Left lung (tissue), 14 donors: ENCODE measurements at places on chromosomes 16 and 17.
A peak's percentile ranks its signal among the peaks of the same experiment; 100 is the strongest.

DNA sequence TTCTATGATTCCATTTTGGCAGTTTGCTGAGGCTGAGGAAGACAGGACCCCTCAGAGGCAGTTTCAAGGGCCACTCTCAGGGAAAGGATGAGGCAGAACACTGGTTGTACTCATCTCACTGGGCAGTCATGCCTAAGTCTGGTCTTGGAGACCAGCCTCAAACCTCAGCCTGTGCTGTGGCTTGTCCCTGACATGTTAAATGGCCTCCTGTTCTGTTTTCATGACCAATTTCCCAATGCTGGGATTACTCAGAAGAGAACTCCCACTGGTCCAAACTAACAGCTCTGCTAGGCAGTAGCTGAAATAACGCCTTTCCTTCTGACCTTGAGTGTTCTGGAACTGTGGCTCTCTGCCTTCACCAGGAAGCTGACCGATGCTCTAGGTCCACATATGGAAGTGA, 8.4 kb upstream of the SPDYE4 start:
- DNase-seq, result no peak

DNA sequence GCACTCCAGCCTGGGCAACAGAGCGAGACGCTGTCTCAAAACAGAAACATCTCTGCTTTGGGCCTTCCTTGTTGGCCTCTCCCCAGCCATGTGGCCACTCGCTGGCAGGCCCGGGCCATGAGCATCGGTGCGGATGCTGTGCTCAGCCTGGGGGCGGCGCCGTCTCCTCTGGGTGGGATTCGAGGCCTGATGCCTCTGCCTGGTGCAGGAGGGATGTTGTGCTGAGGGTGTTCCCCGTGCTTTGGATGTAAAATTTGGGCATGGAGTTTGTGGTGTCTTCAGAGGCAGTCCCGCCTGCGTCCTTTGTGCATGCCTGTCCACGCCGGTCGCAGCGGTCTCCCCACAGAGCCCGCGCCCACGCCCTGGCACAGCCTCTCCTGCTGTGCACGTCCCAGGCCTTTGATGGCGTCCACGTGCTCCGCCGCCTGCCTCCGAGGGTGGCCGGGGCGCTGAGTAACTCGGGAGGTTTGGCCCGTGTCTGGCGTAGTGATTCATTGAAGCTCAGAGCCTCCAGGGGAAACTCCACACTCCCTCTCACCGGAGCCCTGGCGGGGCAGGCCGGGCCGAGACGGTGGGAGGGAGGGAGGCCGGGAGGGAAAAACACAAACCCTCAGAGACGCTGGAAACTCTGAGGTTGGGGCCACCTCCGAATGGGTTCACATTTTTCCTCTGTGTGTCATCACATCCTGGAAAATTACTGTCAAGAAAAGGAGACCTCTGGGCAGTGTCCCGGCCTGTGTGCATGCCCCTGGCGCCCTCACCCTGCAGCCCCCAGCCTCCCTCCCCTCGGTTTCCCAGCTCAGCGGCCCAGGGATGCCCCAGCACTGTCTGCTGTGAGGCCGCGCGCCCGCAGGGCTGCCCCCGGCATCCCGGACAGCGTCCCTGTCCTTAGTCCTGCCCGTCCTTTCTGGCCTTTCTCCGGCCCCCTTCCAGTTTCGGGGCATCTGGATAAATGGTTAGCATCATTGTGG, 19.0 kb downstream of the CENPX start:
- no peak for DNase-seq

DNA sequence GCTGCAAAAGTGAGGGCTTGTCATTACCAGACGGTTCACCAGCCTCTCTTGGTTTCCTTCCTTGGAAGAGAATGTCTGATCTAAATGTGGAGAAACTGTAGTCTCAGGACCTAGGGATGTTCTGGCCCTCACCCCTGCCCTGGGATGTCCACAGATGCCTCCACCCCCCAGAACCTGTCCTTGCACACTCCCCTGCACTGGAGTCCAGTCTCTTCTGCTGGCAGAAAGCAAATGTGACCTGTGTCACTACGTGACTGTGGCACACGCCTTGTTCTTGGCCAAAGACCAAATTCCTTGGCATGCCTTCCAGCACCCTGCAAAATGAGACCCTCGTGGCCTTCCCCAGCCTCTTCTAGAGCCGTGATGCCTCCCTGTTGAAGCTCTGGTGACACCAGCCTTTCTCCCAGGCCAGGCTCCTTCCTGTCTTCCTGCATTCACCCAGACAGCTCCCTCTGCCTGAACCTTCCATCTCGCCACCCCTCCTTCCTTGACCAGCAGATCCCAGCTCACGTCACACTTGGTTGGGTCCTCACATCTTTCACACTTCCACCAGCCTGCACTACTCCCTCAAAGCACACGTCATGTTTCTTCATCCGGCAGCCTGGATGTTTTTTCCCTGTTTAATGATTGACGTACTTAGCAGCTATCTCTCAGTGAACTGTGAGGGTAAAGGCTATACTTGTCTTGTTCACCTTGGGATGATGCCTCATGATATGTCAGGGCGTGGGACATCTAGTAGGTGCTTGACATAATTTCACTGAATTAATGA, 4.3 kb downstream of the ZNF768 start:
- DNase-seq, result no peak

DNA sequence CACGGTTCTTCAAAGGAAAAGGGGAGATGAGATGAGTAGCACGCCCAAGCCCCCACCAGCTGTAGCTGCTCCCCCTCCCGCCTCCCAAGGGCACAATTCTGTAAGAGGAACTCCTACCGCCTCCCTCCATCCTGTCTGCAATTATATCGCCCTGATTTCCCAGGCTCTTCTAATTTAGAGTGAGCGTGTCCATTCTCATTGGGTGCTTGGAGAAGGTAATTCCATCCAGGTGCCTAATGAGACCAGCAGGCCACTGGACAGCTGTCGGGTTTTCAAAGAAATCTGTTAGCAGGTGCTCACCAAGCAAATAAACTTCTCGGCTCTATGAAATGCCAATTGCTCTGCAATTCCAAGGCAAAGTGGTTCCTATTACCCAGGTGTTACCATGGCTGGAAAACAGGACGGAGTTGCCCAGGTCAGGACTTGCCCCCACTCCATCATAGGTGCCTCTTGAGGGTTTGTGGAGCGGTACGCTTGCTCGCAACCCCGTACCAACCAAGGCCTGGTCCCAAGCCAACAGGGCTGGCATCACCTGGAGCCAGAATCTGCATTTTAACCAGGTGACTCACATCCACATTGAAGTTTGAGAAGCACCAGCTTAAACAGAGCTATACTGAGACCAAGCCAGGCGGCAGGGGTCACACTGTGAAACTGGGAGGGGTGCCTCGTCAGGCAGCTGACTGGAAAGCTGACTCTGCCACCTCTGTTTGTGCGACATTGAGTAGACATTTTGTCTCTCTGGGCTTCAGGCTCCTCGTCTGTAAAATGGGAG, 16.5 kb upstream of the MEAK7 start:
- DNase-seq, result no peak

- no peak for DNase-seq
These were observed 40.7 kb downstream of the CUEDC1 start for GRCh38 chr17:57914273-57915142.

DNA sequence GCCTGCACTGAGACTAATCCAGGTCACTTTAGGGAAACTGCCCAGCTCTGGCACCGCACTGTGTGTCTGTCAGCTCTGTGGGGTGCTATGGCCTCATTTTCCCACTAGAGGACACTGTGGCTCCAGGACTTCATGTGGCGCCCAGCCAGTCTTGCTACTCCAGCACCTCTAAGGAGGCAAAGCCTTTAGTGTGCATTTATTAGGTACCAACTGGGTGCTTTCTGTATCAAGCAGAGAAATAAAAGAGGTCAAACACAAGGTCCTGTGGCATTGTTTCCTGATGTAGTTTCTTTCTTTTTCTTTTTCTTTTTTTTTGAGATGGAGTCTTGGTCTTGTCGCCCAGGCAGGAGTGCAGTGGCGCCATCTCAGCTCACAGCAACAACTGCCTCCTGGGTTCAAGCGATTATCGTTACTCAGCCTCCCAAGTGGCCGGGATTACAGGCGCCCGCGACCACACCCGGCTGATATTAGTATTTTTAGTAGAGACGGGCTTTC, 12.5 kb upstream of the RHBDL3 start:
- peak; percentile 72 for DNase-seq

DNA sequence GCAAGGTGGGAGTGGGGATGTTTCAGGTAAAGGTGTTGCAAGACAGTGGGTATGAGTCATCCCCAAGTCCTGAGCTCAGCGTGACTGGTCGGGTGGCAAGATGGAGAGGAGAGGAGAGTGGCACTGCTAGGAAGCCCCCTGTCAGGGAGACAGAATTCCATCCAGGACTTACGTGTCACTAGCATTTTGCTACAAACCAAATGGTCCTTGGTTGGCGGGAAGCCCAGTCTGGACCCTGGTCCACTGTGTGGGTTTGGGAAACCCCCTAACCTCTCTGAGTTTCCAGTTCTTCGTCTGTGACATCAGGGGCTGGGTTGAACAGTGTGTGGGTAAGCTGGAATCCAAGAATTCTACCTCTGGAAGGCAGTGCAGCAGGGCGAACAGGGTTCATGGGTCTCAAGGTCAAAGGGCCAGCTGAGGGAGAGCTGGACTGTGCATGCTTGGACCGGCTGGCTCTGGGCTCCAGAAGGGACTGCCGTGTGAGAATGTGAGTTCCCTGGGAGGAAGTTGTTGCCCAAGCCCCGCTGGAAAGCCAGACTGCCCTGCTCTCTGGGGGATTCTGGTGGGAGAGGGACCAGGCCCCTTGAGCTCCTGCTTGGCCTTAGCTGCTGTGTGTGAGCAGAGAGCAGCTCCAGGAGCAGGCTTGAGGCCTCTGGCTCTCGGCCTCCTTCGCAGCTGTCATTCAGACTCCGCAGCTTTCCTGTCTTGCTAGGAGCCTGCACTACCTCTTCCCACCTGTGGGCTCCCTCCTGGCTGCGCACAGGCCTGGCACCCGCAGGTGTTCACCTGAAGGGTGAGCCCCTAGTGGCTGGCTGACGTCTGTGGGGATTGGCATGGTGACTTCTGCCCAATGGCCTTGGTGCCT, 84.6 kb downstream of the NT5M start:
- no peak for DNase-seq

- no peak for DNase-seq
These were observed 41.4 kb upstream of the VWA3A start for GRCh38 chr16:22050963-22051362.

DNA sequence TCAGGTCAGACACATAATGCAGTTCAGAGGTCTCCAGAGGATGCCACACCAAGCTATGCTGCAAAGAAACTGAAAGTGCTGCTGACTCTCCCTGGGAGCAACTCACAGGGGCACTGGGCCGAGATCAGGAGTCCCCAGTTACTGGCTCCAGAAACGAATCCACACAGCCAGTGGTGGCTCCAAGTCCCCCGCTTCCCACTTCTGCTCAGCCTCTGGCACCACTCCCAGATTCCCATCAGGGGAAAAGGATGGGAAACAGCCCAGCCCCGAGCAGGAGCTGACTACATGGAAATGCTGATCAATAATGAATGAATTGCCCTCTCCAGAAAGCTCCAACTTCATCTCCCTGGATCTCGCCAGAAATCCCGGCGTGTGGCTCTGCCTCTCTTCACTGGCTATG, 62.3 kb upstream of the CDH5 start:
- DNase-seq, result no peak

GRCh38 chr17:75876190-75876937, 2.0 kb downstream of the TRIM47 start:
- DNase-seq, result no peak

DNA sequence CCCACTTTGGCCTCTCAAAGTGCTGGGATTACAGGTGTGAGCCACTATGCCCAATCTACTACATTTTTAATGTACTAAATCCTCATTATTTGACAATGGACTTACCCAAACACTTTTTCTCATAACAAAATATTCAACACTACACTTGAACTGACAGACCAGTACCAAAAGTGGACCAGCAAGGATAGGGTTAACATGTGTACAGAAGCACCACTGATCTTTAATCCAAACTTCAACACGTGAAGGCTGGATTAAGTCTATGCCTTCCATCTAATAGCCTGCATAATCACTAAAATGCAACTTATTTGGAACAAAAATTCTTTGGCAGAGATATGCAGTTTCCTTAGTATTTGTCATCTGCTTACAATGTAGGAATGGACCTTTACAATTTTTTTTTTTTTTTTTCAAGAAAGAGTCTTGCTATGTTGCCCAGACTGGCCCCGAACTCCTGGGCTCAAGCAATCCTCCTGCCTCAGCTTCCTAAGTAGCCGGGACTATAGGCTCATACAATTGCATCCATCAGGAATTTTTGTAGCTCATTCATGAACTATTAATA, 60.0 kb upstream of the BCAR1 start:
- DNase-seq, result no peak

DNA sequence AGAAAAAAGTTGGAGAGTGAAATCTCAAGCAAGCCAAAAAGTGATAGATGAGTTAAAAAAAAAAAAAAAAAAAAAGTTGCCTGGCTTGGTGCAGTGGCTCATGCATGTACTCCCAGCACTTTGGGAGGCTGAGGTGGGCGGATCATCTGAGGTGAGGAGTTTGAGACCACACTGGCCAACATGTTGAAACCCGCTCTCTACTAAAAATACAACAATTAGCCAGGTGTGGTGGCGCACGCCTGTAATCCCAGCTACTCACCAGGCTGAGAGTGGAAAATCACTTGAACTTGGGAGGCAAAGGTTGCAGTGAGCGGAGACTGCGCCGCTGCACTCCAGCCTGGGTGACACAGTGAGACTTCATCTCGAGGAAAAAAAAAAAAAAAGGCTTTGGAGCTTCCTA, 668.8 kb downstream of the WWOX start:
- no peak for DNase-seq

DNA sequence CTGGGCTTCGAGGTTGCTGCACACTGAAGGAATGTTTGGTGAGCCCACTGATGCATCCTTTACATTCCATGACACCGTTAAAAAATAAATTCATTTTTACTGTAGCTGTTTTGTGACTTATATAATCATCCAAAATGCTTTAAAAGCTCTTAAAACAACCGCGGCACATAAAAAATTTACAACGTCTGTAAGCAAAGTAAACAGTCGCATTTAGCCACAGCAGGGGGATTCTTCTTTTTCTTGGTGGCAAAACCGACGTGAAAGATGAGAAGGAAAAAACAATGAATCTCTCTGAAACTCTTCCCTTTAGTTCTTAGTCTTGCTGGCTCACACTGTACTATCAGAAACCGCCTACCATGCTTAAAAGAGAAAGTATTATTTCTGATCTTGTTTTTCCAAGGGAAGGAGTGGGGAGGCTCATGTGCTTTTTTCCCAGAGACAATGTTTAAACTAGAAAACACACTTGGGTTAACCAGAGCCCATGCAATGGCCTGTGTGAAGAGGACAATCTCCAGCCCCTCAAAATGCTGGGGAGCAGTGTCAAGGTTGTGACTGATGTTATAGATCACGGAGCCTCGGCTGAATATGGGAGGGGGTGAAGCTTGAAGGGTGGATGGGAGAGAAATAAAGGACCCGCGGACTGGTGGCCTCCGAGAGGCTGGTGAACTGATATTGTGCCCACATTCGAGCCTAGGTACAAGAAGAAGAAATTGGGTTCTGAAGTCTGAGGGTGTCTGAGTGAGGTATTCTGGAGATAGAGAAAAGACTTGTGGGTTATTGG, 91.1 kb downstream of the IRF8 start:
- DNase-seq, result no peak

DNA sequence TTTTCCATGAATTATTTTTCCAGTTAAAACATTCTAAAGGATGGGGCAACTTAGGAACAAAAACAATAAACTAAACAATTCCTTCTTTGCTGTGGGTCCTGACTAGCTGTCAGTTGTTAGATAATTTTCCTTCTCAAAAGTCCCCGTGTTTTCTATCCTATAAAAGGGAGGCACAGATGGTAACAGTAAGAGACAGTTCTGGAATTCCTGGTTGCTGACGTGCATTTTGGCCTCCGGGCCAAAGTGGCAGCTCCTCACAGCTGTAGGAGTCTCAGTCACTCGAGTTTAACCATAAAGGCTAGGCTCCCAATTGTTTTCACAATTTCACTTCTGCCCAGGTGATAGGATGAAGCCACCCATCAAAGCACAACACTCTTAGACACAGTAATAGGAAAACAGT, 77.0 kb upstream of the ZNF423 start:
- DNase-seq, result peak; percentile 85
